ENCODE measurements at places on chromosomes 1 and 21.

DNA sequence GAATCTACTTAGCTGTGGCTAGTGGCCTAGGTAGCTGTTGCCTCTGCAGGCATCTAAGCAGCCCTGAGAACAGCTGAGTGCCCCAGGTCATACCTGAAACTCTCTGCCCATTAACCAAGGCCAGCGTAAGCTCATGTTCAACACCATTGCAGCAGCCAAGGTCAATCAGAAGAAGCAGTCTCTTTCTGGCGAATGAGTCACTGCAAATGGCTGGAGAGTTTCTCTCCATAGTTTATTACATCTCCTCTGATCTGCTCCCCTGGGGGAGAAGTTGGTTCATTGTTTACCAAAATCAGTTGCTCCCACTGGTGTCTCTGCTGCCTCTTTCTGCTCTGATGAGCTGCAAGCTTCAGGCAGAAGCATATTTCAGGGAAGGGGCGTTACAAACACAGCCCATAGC lies 6.9 kb upstream of the BCL9 start:
- DNase-seq, result no peak

DNA sequence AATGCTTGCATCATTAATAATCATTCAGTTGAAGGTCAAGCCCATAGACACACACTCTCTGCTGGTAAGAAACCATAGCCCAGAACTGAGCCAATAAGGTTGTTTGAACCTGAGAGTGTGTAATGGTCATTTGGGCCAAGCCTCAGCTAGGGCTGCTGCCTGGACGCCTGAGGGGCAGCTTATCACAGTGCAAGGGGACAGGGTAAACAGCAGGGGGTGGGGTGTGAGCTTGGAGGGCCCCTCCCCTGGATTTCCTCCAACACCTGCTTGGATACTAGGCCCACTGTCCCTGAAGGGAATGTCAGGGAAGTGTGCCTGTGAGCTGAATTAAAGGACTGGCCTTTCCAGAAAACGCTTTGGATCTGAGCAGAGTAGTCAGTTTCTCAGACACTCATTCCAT lies 24.6 kb upstream of the CNTN2 start:
- DNase-seq, result no peak

GRCh38 chr1:224673141-224673540 lies 57.0 kb downstream of the CNIH3 start:
- DNase-seq, result no peak

DNA sequence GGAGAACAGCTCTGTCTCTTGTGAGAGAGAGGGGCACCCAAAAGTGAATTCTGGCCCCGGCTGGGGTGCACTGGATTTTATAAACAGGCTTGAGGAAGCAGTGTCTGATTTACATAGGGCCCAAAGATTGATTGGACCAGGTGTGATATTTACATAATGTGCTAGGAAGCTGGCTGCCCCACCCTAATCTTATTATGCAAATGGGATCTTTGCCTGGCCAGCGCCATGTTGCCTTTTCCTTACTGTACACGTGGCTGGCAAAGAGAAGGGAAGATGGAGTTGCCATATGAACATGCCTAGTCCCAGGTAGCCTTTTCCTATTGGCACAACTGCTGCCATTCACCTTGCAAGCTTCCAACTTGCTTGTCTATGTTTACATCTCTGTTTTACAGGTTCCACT lies 29.0 kb upstream of the CFHR4 start:
- no peak for DNase-seq

- no peak for DNase-seq
Measured at GRCh38 chr1:11531314-11531870, 52.4 kb downstream of the DISP3 start.

GRCh38 chr1:3736131-3736561 lies 16.1 kb upstream of the CCDC27 start:
- DNase-seq, result no peak

DNA sequence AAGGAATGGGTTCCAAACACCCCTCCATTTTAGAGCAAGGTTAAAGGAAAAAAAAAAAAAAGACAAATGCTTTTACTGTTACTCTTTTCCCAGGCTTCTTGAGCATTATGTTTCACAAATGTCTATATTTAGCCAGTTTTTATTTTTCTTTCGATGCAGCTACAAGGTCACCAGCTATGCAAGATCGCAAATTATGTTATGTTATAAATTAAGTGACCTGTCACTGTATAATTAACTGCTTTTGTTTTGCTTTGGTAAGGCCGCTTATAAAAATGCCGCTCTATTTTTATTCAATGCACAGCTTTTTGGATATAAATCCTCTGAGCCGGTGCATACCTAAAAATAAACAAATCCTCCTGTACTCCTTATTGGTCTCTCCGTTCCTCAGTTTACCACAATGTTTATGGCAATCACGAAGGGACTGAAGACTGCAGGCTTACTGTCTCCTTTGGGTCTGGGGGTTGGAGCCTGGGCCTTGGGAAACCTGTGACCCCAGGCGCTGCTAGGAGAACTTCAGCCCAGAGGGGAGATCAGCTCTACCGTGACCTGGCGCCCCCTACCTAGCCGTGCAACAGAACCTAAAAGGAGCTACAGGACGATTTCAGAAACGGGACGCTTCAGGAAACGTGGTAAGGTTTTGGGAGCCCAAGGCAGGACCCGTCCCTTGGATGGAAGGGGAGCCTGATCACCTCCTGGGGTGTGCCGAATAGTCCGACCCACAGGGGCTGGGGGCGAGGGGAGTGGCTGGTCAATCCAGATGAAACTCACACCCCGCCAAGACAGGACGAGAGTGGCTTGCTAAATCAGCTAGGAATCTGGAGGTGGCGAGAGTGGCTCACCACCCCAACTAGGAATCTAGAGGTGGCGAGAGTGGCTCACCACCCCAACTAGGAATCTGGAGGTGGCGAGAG lies 101.2 kb upstream of the CD55 start:
- no peak for DNase-seq

DNA sequence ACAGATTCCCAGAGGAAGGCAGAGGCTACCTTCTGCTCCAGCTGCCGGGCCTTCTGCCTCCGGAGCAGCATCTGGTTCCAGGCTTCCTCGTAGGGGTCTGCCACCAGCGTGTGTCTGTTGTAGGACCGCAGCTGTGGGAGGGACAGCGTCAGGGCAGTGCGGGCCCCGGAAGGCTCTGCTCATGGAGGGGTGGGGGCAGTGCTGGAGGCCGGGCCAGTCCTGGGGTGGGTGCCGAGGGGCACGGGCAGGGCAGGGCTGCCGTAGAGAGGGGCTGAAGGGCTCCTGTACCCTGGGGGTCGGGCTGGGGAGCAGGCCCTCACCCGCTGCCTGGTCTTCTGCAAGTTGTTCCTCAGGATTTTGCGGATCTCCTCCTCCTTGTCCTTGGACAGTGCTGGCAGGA lies 53.2 kb downstream of the SLC9A1 start:
- DNase-seq, result no peak

DNA sequence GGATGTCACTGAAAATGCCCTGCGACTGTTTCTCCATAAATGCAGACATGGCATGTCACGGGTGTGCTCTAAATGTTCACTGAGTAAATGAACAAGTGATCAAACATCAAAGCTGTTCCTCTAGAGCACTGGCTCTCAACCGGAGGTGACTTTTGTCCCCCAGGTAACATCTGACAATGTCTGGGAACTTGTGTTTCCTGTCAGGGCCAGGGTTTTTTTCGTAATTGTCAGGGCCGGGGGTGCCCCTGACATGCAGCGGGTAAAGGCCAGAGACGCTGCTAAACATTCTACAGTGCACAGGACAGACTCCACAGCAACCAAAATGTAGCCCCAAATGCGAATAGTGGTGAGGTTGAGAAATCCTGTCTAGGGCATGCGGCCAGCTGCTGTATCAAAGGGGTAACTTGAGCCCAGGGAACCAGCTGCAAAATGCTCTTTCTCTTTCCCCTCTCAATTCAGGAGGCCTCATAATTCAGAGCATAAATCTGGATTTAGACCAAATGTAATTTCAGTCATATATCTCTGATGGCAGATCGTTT lies 2.0 kb downstream of the ALDH4A1 start:
- DNase-seq, result no peak

GRCh38 chr21:21025742-21026141 lies 27.5 kb downstream of the NCAM2 start:
- no peak for DNase-seq

DNA sequence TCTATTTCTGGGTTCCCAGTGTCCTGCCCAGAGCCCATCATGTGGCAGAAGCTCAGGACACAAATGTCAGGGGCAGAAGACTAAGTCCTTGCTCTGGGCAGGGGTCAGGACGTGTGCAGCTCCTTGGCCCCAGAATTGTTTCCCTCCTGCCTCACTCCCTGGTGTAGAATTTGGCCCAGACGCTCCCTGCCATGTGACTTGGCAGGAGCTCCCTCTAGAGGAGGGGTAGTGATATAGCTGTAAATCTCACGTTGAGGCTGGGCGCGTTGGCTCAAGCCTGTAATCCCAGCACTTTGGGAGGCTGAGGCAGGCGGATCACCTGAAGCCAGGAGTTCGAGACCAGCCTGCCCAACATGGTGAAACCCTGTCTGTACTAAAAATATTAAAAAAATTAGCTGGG lies 91.2 kb downstream of the UBIAD1 start:
- no peak for DNase-seq

- no peak for DNase-seq
Measured at GRCh38 chr1:168135116-168135920, 1.4 kb downstream of the GPR161 start.

GRCh38 chr1:111275079-111275478 lies 15.6 kb upstream of the CHIA start:
- no peak for DNase-seq

- no peak for DNase-seq
Measured at GRCh38 chr1:31203215-31203614, 36.5 kb downstream of the NKAIN1 start.

DNA sequence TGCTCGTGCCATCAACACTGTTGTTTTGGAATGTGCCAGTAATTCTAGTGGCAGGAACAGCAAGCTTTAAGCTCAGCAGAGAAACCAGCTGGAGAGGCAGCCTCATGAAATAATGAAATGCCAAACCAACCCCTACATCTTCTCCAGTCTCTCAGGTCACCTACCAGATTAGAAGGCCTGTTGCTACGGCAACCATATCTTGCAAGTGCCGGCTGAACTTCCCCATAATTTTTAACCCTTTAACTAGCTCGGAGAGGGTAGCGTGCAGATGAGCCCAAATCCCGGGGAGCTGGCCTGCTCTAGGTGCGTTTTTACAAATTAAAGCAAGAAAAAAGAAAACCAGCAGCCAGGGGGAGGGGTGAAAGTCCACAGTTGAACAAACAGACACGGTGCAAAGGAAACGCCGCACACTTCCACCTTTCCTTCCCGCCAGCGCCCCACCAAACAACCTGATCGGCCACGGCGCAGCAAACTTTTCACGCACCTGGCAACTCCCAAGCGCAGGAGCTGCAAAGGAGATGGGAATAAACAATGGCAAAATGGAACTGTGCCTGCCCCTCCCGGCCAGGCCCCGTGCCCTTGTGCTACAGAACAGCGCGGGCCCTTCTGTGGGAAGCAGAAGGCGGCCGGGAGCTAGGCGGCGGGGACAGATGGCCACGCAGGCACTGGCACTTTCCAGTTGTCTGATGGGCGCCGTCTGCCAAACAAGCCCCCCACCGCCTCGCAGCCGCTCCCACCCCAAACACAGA lies 50.1 kb downstream of the SSBP3 start:
- no peak for DNase-seq

GRCh38 chr1:63148825-63149645 lies 173.3 kb upstream of the FOXD3 start:
- DNase-seq, result no peak

DNA sequence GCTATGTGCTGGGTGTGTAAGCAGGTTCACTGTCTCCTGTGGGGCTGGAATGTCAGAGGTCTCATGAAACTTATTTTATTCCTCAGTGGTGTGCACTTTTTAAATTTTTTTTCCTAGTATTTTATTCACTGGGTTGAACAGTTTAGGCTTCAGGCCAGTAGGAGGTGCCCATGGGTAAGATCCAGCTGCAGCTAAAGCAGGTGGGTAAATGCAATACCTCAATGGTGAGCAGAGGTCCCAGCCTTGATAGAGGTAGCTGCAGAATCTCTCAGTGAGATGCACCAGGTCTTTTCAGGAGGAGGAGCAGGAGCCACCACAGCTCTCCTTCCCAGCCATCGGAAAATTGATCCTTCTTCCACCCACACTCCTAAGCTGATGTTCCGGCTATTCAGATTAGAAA lies 12.6 kb upstream of the OR6N2 start:
- no peak for DNase-seq

GRCh38 chr1:111559736-111560279 lies 56.4 kb upstream of the ADORA3 start:
- no peak for DNase-seq

GRCh38 chr1:153608742-153609584 lies 4.0 kb downstream of the S100A16 start:
- peak; percentile 86 for DNase-seq

DNA sequence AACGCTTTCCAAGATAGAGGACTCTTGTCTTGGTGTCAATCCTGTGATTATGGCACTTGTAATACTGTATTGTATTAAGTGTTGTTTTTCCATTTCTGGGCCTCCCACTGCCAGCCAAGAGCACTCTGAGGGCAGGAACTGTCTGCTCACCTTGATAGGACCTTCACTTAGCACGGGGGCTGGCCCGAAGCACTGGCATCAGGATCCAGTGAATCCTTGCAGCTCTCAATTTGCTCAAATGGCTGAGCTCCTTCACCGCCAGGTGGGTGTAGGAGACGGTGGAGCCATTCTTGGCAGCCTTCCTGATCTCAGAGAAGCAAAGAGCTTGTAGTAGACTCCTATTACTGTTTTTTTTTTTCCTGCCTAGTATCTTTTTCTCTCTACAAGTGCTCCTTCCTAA lies 17.7 kb downstream of the MECR start:
- DNase-seq, result no peak

GRCh38 chr1:26833432-26834405 lies 7.2 kb downstream of the ZDHHC18 start:
- no peak for DNase-seq

DNA sequence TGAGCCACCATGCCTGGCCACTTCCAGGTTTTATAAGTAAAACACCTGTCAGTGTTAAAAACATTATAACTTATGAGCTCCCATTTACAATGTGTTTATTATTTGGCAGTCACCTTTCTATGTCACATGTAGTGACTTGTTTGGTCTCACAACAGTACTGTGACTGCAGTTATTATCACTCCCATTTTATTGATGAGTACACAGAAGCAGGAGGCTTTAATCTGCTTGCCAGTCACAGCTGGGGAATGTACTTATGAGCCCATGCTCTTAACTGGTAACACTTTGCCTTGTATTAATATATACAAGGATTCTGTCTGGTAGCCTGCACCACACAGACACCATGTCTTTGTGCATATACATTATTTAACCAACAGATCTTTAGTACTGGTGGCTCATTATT lies 31.1 kb upstream of the BACH1 start:
- no peak for DNase-seq

DNA sequence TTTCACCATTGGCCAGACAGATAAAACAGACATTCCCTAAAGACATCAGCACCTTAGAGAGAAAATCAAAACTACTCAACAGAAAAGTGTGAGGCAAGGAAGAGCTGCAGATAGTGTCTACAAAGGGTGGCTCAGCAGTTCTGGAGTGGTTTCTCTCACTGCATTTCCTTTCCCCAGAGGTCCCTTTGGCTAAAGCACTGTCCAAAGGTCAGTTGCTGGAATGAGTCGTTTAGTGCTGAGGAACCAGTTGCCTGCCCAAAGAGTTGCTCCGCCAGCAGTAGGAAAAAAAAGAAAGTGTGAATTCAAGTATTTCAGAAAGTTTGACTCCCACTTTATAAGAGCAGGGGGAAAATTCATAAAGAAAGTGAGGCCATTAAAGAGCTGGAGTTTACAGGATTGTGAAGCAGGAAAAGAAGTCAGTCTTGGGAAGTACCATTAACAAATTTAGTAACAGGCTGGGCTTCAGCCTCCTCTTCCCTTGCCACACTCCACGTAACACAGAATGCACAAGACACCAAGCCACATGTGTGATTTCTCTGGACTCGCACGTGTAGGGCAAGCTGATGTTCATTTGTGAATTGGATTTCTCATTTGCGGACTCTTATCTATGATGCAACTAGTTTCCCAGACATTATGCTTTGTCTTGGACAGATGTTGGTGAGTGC lies 122.2 kb downstream of the RUNX1 start:
- DNase-seq, result no peak
